ENCODE measurements at places on chromosomes 13 and 19.

- DNase-seq: no peak
Observed at GRCh38 chr13:45870232-45870631, 18.7 kb upstream of the SIAH3 start.

GRCh38 chr13:44685641-44686040 lies 109.5 kb upstream of the TSC22D1 start:
- DNase-seq: no peak

- DNase-seq: no peak
Observed at GRCh38 chr13:38013676-38014075, 144.1 kb upstream of the TRPC4 start.

DNA sequence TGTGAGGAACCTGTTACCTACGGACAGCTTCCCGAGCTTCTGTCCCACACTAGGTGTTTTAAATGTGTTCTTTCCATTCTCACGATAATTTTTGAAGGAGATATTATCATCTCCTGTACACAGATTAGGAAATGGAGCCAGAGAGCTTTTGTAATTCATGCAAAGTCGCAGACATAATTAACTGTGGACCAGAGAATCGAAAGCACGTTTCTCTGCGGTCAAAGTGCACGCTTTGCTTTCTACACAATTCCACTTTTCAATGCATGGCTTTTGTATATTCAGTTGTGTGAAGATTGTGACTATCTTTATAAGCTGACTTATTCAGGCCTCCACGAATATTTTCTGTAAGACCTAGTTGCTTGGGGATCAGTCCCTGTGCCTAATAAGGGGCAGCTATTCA lies 81.7 kb upstream of the SLC10A2 start:
- DNase-seq: no peak

DNA sequence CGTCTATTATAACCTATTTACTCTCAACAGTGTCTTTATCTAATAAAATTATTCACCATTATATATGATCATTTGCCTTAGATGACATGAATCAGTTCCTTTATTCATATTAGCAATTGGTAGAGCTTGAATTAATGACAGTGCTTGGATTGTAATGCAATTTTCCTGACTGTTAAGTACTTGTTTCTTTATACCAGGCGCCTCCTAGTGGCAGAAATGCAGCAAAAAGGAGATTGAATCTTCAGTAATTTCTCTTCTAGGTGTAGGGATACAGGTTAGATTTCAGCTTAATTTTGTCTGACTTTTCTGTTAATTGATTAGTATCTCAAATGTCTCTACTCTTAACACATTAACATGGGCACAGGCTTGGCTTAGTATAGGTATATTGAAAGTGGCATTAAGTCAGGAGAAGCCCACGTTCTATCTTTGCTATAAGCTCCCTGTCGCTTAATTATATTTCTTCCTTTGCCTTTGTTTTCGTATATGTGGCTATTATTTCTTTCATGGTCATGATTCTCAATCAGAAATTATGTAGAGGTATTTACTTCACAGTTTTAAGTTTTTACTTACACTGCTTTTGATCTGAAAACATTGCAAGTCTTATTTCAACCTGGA lies 9.1 kb upstream of the LHFPL6 start:
- peak; percentile 38 for DNase-seq

DNA sequence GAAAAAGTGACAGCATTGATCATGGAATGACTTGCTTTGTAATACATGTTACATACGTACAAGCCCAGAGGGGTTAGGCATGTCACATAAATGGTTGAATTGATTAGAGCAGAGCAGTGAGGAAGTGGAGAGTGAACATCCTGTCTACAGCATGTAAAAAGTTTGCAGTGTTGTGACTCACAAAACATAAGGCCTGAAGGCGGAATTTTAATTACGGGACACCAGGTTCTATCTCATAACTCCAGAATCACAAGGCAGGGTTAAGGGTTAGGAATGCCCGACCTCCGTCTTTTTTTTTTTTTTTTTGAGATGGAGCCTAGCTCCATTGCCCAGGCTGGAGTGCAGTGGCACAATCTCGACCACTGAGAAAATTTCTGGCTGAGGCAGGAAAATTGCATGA lies 83.9 kb downstream of the MUC16 start:
- no peak for DNase-seq

GRCh38 chr19:5587661-5588060 lies 19.9 kb upstream of the TINCR start:
- no peak for DNase-seq

GRCh38 chr19:43662487-43662886 lies 7.5 kb downstream of the PLAUR start:
- DNase-seq: no peak

- no peak for DNase-seq
Observed at GRCh38 chr19:48784527-48784926, 26.3 kb downstream of the BCAT2 start.

DNA sequence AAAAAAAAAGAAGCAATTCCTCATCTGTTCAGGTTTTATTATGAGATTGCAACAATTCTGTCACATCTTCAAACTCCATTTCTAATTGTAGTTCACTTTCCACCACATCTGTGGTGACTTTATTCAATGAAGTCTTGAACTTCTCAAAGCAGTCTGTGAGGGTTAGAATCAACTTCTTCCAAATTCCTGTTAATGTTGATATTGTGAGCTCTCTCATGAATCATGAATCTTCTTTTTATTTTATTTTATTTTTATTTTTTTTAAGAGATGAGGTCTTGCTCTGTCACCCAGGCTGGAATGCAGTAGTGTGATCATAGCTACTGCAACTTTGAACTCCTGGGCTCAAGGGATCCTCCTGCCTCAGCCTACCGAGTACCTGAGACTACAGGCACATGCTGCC lies 19.6 kb downstream of the ARHGAP35 start:
- no peak for DNase-seq

DNA sequence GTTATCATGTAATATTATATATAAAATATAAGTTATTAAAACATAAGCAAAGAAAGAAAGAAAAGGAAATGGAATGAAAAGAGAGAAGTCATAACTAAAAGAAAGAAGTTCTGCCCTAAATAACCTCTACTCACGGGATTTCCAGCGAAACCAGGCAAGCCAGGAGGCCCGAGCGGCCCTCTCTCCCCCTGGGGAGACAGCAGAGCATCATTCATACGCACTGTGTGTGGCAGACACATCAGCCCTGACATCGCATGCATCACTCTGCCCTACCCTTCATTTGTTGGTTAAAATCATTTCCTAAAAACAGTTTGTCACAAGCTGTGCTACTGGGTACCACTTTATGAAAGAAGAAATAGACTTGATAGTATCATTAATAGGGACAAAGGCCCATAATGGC lies 95.2 kb downstream of the COL4A1 start:
- no peak for DNase-seq

GRCh38 chr13:48258430-48258829 lies 25.4 kb downstream of the ITM2B start:
- no peak for DNase-seq

- no peak for DNase-seq
Observed at GRCh38 chr13:110244071-110244830, 62.7 kb downstream of the COL4A1 start.
